CD4-positive, alpha-beta T cell (primary cell): ENCODE measurements at places on chromosomes 3 and 15.

DNA sequence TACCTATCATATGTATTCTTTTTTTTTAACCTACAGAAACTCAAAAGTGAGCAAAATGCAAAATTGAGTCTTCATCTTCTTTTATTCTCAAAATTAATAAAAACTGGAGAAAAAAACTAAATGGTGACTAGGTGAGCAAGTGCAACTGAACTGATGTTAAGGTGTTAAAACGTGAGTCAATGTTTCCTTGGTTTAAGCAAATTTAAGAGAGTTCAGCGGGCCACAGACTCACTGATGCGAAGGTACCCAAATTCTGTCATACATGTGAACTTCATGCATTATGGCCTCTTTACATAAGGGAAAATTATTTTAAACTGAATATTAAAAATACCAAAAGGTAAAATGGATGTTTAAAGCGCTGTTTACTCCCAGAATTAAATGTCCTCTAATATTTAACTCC is 206.6 kb downstream of the FOXP1 start:
- no peak for DNase-seq

GRCh38 chr3:106261915-106262683 is 393.3 kb upstream of the CBLB start:
- DNase-seq, result no peak

GRCh38 chr15:88238618-88239430 is 17.7 kb downstream of the NTRK3 start:
- no peak for DNase-seq

DNA sequence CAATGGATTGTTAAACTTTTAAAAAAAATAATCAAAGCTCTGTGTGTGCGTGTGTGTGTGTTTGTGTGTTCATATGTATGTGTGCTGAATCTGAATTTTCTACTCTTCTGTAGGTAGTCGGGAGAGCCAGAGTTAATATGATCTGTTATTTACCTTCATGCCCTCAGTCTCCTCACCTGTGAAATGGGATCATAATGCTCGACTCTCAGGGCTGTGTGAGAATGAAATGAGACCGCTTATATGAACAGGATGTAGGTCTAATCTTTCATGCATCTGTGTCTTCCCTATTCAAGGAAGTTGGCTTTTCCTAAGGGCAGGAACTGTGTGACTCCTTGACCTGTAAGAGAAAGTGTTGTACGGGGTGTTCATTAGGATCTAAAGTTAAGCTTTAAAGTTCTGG is 182.2 kb downstream of the RPLP1 start:
- no peak for DNase-seq

- DNase-seq, result no peak
Measured at GRCh38 chr15:58527573-58528187, 95.9 kb downstream of the LIPC start.

GRCh38 chr3:159165961-159166360 is 364.1 kb downstream of the MFSD1 start:
- no peak for DNase-seq
